ENCODE measurements at places on chromosomes 12 and 14.
A peak's percentile ranks its signal among the peaks of the same experiment; 100 is the strongest.

- DNase-seq: no peak
Observed at GRCh38 chr14:65864549-65864948, 452.0 kb downstream of the FUT8 start.

DNA sequence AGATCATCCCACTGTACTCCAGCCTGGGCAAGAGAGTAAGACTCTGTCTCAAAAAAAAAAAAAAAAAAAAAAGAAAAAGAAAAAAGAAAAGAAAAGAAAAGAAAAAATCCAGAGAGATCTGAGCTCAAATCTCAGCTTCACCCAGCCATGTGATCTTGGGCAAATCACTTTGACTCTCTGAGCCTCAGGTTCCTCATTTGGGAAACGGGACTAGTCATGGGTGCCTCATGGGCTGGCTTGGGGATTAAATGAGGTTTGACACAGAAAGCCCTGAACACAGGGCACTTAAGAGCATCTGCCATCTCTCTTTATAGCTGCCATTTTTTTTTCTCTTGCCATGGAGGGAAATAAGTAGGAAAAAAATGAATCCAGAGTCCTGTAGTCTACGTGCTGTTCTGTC is 86.2 kb upstream of the MYL2 start:
- no peak for DNase-seq

DNA sequence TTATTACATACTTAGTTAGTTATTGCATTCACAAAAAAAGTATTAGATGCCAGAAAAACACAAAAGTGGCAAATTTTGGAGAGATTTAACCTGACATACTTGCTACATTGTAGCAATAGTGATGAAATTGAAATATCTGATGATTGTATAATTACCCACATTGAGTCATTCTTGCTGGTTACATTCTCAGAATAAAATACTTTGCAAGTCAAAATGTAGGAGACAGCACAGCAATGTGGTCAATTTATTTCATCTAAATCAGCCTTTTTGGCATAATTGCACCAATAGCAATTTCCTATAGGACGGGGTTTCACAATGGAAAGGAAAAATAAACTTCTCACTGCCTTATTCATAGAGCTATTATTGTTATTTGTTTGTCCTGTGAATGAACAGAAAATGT is 125.0 kb upstream of the ETV6 start:
- no peak for DNase-seq

GRCh38 chr14:93706360-93706955 is 81.8 kb downstream of the PRIMA1 start:
- DNase-seq: no peak

DNA sequence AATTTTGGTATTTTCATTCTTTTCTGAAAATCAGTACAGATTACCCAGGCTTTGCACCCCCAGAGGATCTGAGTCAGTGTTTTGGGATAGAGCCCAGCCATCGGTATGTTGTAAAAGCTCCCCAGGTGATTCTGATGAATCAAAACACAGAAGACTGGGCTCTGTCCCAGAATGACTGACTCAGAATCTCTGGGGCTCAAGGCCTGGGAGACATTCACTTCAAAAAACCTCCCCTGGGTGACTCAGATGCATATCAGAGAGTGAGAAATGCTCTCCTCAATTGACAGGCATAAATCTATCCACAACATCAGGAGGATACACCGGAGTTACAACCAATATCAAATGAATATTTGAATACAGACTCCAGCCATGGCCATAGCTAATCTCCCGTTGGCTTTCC is 32.6 kb downstream of the SLC35F4 start:
- DNase-seq: no peak

- peak; percentile 79 for DNase-seq
Observed at GRCh38 chr14:21014761-21015190, 10.1 kb downstream of the NDRG2 start.

- no peak for DNase-seq
Observed at GRCh38 chr14:53519137-53519536, 366.0 kb upstream of the DDHD1 start.

DNA sequence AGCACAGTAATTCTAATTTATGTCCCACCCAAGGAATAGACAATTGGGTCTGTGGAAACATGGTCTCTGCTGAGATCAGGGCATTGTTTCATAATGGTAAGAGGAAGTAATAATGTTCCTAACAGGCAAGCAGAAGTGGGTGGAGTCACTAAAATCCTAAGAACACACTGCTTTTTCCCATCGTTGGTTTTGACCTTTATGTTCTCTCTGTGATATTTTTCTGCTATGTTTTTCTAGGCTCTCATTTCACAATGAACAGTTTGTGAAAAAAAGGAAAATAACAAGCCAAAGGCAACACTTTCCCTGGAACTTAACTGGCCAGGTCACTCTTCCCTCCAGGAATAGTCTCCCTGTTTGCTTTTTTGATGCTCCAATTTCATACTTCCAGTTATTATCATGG is 80.6 kb upstream of the OVCH1 start:
- no peak for DNase-seq

DNA sequence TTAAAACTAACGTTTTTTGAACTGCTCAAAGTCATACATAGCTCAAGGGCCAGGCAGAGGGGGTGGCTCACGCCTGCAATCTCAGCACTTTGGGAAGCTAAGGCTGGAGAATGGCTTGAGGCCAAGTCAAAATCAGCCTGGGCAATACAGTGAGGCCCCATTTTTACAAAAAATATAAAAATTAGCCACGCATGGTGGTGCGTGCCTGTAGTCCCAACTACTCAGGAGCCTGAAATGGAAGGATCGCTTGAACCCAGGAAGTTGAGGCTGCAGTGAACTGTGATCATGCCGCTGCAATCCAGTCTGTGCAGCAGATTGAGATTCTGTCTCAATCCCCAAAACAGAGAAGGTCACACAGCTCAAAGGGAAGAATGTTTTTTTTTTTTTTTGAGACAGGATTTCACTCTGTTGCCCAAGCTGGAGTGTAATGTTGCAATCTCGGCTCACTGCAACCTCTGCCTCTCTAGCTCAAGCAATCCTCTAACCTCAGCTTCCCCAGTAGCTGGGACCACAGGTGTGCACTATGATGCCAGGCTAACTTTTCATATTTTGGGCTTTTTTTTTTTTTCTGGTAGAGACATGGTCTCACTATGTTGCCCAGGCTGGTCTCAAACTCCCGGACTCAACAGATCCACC is 2.9 kb downstream of the RBM23 start:
- no peak for DNase-seq

DNA sequence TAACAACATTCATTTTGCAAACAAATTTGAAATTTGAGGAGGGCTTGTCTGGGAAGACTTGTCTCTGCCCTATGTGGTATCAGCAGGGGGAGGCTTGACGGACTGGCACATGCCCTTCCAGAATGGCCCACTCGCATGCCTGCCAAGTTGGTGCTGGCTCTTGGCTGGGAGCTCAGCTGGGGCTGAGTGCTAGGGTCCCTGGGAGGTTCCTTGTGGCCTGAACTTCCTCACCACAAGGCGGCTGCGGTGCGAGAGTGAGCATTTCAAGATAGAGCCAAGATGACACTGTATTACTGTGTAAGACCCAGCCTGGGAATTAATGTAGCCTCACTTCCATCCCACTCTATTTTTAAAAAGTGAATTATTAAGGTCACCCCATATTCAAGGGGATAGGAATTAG is 271.6 kb upstream of the PLEKHG7 start:
- DNase-seq: no peak

DNA sequence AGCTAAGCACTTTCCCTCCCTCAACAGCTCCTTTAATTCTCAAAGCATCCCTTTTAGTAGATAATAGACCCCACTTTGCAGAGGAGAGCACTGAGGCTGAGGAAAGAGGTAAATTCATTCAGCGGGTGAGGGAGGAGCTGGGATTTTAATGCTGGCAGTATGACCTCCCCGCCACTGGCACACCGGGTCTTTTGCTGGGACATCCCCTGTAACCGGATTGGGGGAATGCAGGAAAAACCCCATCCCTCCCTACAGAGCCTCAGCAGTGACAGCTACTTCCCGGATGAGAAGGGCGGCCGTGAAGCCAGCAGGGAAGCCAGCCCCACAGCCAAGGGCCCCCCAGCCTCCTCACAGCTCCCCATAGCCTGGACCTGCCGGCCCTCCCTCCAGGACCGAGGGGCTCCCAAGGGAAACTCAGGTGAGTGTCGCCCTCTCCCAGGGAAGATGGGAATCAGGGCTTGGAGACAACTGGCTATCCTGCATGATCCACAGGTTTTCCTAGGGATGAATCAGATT is 12.1 kb downstream of the ZBTB39 start:
- DNase-seq: no peak

- DNase-seq: no peak
Observed at GRCh38 chr14:70601162-70601561, 707 bp upstream of the MED6 start.

GRCh38 chr14:72828604-72829003 is 65.3 kb downstream of the DPF3 start:
- DNase-seq: no peak
